Mononuclear cell (primary cell): ENCODE measurements at places on chromosomes 1 and 21. TPM values are rescaled to one million over a fixed set of nuclear protein-coding genes. Genes with fewer than 3 reads are reported as not detected.

Gene PIGV
- 5.2 TPM for total RNA-seq

Gene ORC1
- total RNA-seq = 2.4 TPM

Gene MTMR11
- total RNA-seq = 22.9 TPM

Gene C8B
- total RNA-seq = not detected

Gene TXLNA
- 10.5 TPM for total RNA-seq

Gene TBX19
- total RNA-seq = 1.5 TPM

Gene CRNN
- not detected for total RNA-seq

Gene S100A8
- total RNA-seq = 801 TPM

Gene C4BPB
- 0.84 TPM for total RNA-seq

Gene CLIC6
- total RNA-seq = 0.10 TPM

Gene FMO1
- not detected for total RNA-seq

Gene ZP4
- total RNA-seq = under 0.01 TPM

Gene ZBTB40
- total RNA-seq = 14.8 TPM

Gene EPHA2
- 0.63 TPM for total RNA-seq

Gene ZMYND12
- 0.84 TPM for total RNA-seq

Gene MMP23B
- 1.3 TPM for total RNA-seq

Gene OPTC
- not detected for total RNA-seq

Gene LCE1E
- total RNA-seq = not detected

Gene TAS1R1
- 0.10 TPM for total RNA-seq

Gene NUP133
- 42.0 TPM for total RNA-seq

Gene LCE1B
- total RNA-seq = not detected

Gene MFAP2
- not detected for total RNA-seq

Gene COL24A1
- 0.84 TPM for total RNA-seq

Gene HAPLN2
- total RNA-seq = 0.21 TPM

Gene DMRTA2
- total RNA-seq = under 0.01 TPM

Gene FCRL4
- total RNA-seq = not detected

Gene IL10
- 5.0 TPM for total RNA-seq

Gene YOD1
- 44.5 TPM for total RNA-seq

Gene PTPRC
- total RNA-seq = 1,024 TPM

Gene CCDC17
- 2.6 TPM for total RNA-seq

Gene CFAP57
- total RNA-seq = 0.10 TPM

Gene BGLAP
- 0.31 TPM for total RNA-seq

Gene LRRC53
- not detected for total RNA-seq

Gene RNPEP
- total RNA-seq = 41.3 TPM

Gene COL6A2
- total RNA-seq = 12.6 TPM

Gene ANGPTL1
- 0.10 TPM for total RNA-seq

Gene ATAD3C
- total RNA-seq = 0.63 TPM

Gene SERINC2
- total RNA-seq = 1.4 TPM

Gene BCL10
- 66.5 TPM for total RNA-seq

Gene ASH1L
- 59.8 TPM for total RNA-seq

Gene C4BPA
- 0.10 TPM for total RNA-seq

Gene CFHR4
- not detected for total RNA-seq

Gene SUSD4
- total RNA-seq = 7.7 TPM

Gene TAF5L
- total RNA-seq = 20.1 TPM

Gene OR2L13
- 0.21 TPM for total RNA-seq
